ENCODE measurements at places on chromosomes 2 and 18.
A peak's percentile ranks its signal among the peaks of the same experiment; 100 is the strongest.

- DNase-seq = no peak
These were observed 20.3 kb downstream of the PLEK start for GRCh38 chr2:68385220-68385906.

DNA sequence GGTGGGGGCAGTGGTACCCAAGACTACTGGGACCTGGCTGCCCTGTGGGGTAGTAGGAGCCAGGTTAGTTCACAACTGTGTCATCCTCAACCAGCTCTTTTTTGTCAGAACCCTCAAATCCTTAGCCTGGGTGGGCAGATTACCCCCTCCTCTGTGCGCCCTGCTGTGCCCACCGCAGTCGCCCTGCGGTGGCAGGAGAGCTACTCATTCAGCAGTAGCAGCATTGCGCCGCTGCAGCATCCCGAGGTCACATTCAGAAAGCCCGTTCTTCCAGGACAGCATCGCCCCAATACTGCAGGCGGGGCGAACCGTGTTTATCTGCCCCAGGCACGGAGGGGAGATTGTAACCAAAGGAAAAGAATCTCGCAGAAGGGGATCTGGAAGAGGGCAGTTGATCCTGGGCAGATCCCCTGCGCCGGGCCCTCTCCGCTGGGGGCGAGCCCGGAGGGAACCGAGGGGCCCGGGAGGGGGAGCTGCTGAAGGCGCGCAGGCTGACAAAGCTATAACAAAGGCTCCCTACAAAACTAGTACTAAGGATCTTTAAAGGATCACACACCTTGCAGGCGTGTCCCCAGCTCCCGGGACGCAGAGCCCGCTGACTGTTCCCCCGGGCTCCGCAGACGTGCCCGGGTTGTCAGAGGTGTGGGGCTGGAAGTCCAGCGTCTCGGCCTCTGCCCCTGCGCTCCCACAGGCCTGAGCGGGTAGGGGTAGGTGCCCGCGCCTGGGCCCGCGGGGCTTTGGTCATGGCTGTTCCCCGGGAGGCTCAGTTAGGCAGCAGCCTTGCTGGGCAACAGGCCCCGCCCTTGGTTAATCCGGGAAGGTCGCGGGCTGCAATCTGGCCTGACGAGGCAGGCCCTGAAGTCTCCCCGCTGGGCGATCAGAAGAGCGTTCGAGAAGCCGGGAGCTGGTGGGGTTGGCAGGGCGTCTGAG is 13.2 kb downstream of the POU3F3 start:
- DNase-seq = no peak

- DNase-seq = no peak
These were observed 394.1 kb upstream of the ATP5MC3 start for GRCh38 chr2:175575346-175576258.

- DNase-seq = no peak
These were observed 101.1 kb downstream of the DPP4 start for GRCh38 chr2:161972866-161973265.

DNA sequence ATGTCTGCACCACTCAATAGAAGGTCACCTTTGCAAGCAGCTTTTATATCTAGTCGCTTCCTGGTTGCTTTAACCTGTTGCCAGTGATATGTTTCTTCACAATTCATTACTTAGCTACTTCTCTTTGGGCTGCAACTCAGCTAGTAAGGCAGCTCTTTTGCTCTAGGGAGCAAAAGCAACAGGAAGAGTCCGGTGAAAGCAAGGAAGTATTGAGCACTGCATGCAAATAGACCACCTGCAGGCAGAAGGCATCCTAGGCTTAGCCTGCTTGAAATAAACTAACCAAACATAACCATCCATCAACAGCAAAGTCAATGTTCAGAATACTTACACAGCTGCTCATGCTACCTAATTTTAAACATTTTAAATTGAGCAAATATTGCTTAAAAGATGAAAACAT is 529.2 kb upstream of the LINC00305 start:
- no peak for DNase-seq

DNA sequence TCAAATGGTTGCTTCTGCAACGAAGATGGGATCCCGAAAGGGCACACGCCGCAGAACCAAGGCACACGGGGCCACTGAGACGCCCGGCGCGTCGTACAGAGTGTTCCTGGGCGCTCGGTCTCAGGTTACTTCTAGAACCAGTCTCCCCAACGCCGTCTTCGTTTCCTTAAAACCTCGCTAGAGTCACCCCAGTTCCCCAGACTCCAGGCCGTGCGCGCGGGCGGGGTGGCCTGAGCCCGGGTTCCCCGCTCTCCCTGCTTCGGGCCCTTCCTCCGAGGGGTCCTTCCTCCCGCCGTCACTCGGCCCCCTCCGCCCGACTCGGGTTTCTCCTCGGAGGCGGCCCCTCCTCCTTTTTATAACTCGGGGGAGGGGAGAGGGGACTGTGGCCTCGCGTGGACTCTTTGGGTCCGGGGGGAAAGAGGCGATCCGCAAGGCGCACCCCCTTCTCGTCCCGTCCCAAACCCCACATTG is 774 bp upstream of the FZD7 start:
- peak; percentile 50 for DNase-seq

DNA sequence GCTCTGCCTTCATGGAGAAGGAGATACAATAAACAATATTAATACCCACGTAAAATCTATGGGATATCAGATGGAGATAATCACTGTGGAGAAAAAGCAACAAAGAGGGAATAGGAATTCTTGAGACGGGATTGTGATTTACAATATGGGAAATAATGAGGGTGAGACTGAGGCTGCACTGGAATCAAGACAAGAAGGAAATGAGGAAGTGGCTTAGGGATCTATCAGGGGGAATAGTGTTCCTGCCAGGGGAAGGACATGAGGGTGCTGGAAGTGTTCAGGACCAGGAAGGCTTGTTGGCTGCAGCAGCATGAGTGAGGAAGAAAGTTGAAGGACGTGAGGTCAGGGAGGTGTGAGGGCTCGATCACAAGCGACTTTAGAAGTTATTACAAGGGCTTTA is 182.4 kb downstream of the DYSF start:
- no peak for DNase-seq

- no peak for DNase-seq
These were observed 131.3 kb downstream of the COL6A3 start for GRCh38 chr2:237282568-237283128.

DNA sequence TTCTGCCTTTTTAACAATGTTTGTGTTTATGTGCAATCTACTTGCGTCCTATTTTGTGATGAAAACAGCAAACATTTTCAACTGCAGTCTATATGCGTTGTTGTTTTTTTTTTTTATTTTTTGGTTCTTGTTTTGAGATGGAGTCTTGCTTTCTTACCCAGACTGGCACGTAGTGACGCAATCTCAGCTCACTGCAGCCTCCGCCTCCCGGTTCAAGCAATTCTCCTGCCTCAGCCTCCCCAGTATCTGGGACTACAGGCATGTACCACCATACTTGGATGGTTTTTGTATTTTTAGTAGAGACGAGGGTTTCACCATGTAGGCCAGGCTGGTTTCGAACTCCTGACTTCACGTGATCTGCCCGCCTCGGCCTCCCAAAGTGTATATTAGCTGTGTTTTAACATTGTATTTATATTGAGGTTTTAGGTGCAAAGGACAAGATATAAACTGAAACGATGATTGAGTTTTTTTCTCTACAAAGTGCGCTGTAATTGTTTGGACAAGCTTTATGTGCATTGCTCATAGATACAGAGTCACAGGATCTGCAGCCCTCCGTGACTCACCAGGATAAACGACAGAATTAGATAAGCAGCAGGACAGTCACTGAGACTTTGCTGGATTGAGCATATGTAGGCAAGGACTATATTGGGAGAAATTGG is 17.4 kb downstream of the CDH7 start:
- no peak for DNase-seq

DNA sequence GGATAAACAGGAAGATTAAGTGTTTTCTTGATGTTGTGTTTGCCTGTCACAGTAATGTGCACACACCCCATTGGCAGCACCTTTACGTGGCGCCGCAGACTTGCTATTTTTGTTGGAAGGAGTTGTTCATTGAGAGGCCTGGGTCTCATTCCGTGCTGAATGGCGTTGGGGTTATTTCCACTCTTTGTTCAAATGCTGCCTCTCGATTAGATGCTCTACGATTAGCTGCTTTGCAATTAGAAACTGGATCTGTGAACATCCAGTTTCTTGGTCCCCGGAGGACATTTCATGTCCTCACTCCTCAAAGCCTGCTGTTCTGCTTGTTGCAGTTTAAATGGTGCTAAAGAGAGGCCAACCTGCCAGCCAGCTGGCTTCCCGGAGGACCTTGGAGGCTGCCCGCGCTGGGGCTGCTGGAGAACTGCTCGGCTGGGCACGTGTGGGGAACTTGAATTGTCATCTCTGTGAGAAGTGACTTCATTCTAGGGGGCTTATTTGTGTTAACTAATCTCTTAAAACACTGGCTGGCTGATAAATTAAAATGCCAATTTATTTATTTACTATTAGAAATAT is 117.4 kb upstream of the NABP1 start:
- DNase-seq = no peak

GRCh38 chr2:125095826-125096225 is 1070.7 kb downstream of the CNTNAP5 start:
- no peak for DNase-seq

GRCh38 chr2:109080757-109081156 is 48.2 kb upstream of the SH3RF3 start:
- no peak for DNase-seq

DNA sequence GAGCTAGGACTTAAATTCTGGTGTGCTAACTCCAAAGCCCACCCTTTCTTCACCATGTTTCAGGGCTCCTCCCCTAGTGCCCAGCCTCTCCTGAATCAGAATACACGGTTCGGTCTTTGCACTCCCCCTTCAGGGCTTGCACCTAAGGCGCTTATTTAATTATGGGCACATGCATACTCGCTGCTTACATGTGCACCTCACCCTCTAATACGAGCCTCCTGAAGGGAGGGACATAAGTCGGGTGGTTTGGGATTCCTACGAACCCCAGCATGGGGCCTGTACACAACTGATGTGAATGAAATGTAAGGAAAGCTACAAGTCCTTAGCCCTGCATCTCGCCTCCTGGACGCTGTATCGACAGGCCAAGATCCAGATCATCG is 435 bp downstream of the IFT172 start:
- no peak for DNase-seq

- DNase-seq = no peak
These were observed 698.1 kb upstream of the CDH2 start for GRCh38 chr18:28875059-28875458.

GRCh38 chr2:115161081-115161770 is 718.8 kb downstream of the DPP10 start:
- DNase-seq = no peak

DNA sequence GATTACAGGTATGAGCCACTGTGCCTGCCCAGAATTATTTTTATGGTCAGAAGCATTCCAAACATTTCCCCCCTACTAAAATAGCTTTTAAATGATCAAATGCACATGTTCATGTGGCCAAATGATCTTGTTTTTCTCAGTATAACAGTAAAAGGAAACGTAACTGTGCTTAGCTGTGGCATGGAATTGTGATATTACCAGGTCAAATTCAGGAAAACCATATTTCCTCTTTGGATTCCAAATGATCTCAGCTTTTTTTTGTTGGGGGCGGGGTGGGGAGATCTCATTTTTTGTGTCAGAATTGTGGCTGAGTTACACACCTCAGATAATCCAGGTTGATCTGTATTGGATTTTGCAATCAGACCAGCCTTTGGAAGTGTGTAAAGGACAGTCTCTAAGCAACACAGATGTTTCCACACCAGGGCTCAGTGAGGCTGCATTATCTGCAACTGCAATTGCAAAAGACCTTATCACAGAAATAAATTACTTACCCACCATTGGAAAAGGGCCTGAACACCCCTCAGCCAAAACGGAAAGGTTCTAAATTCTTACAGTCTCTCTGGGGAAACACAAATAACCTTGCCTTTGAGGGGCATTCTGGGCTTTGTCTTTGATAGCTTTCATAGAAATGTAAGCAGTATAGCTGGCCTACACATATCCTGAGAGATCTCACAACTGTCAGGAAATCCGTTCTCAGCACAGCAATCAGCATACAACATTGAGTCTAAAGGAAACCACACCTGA is 8.4 kb downstream of the CASP10 start:
- no peak for DNase-seq

DNA sequence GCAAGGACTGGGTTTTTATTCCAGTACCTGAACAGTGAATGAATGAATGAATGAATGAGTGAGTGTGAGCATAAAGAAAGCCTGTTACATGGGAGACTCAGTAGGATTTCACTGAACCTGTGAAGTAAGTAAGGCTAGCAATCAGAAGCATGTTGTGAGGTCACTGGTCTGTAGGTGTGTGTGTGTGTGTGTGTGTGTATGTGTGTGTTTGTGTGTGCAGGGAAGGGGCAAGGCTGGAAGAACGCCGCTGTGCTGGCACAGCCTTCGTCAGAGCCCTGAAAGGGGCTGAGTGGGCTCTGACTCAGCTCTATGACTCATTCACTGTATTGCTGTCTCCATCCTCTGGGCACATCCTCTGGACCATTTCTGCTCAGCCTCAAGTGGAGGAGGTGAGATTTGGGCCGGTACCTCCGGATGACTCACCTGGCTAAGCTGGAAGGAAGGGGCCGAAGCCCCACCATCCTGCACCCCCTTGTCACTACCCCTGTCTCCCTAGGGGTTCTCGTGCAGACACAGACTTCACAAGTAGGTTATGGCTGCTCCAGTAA is 51.4 kb upstream of the MRPL33 start:
- DNase-seq = no peak

DNA sequence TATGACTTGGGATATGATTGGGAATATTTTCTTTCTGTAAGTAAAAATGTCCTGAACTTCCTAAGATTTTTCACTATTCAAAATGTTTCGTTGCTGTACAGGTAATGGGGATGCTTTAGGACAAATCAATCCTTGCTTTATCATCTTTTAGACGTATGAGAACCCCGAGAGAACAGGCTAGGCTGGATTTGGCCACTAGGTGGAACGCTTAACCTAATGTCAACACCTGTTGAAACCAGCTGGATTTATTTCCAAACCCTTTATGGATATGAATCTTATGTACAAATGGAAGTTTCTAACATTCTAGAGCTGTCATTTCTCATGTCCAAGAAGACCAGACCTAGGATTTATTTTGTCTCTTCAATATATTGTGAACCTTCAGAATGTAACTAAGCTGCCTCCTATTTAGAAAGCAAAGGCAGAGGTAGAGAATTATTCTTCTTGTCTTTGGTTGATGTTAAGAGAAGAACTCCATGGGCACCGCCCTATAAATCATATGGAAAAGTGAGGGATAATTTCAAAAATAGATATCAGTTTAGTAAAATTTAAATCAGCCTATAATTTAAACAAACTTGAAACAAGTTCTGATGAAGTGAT is 96.7 kb downstream of the PMAIP1 start:
- no peak for DNase-seq

DNA sequence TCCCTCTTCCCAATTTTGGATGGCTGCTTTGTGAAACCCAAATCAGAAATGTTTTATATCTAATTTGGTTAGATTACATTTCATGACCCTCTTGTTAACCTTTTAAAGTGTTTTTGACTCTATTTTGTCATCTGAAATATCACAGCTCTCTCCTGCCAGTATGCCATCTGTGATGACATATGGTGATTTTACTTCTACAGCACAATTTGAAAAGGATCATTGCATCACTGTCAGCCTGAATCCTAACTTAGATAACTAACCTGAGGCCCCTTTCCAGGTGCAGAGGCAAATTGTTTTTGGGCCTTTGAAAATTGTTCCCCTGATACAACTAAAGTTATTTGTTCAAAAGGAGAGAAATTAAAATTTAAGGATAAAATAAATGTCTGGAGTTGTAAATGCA is 1023.4 kb upstream of the LRRTM1 start:
- DNase-seq = no peak

- no peak for DNase-seq
These were observed 214.6 kb downstream of the LDLRAD4 start for GRCh38 chr18:13433125-13433524.

- no peak for DNase-seq
These were observed 24.1 kb upstream of the NMUR1 start for GRCh38 chr2:231554327-231554726.

All from prostate gland (tissue), 2 donors.